ENCODE measurements at places on chromosomes 3 and 15.

- DNase-seq = no peak
Observed at GRCh38 chr3:109921509-109921908, 584.2 kb upstream of the DPPA4 start.

DNA sequence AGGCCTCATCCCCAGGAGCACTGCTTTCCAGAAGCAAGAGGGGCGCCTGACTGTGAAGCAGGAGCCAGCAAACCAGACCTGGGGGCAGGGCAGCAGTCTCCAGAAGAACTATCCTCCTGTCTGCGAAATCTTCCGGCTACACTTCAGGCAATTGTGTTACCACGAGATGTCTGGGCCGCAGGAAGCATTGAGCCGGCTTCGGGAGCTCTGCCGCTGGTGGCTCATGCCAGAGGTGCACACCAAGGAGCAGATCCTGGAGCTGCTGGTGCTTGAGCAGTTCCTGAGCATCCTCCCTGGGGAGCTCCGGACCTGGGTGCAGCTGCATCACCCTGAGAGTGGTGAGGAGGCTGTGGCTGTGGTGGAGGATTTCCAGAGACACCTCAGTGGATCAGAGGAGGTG is 2.1 kb downstream of the ZKSCAN7 start:
- DNase-seq = no peak

DNA sequence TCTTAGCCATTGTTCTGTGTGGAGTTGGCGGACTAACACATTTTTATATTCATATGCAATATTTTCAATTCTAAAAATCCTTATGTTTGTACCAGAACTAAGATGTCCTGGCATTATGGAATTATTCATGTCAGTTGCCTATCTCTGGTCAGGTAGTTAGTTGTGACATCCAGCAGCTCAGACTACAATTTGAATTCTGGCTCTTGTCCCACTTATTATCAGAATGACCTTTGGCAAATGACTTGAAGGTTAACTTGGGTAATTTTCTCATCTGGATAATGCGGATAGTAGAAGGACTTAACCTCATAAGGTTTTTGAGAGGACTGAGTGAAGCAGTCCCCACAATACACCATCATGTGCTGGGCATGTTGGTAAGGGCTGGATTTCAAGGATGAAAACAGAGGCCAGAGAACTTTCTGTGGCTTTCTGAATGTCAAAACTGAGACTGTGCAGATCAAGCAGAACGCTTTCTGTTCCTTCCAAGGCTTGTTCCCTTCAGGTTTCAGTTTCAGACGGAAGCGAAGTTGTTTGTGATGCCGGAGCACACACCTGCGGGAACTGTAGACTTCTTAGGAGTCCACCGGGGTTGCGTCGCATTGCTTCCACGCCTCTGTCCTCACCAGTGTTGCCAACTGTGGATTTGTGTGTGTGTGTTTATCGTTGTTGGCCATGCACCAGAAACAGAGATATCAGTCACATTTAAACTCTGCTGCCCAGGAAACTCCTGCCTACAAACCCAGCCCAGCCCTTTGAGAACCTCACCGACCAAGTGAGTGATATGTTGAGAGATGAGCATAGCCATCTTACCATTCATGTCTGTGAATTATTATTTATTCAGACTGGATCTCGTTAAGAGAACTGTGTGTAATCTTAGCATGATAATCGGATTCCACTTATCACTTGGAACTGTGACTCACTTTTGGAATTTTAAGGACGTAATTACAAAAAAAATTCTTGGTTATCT is 76.0 kb downstream of the PTPRG start:
- DNase-seq = peak; percentile 77

GRCh38 chr3:42036483-42036823 is 54.7 kb upstream of the TRAK1 start:
- no peak for DNase-seq

DNA sequence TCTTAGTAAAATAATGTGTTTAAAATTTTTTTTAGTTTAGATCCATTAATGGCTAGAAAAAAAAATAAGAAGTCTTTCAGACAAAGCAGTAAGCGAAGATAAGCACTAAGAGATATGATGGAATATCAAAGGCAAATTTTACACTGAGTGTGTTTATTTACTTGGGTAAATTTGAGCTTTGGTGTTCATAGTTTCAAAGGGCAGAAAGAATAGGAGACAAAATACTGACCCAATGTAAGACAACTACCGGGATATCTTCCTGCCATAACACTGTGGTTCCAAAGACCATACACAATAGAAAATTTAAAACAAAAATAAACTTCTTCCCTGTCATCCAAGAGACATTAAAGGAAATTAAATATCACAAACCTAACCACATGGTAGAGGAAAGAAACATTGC is 25.5 kb upstream of the TP63 start:
- no peak for DNase-seq

- DNase-seq = no peak
Observed at GRCh38 chr15:88738796-88739195, 64.4 kb upstream of the ACAN start.

DNA sequence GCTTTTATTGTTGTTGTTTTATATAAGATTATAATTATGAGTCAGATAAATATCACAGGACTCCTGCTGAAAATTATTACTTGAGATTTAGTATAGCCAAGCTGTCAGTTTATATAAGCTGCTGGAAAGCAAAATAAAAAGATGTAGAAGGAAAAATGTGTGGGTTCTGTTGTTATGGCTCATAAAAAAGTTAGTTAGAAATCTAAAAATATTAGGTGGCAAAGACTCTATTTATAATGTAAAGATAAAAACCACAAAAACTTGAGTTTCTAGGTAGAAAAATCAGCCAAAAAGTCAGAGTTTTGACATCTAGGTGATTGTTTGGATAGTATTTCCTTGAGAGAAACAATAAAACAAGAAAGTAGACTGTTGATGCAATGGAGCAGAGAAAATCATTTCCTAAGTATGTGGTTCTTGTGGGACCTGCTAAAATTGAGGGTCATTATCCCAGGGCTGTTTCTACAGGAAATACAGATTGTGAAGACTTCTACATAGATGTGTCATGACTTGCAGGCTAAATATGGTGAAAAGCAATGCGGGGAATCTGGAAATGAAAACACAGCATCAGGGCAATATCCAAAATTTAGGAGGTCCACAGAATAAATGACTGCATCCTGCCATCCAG is 1109.6 kb upstream of the CADM2 start:
- DNase-seq = no peak

GRCh38 chr3:196778755-196779154 is 39.1 kb downstream of the PAK2 start:
- DNase-seq = no peak

DNA sequence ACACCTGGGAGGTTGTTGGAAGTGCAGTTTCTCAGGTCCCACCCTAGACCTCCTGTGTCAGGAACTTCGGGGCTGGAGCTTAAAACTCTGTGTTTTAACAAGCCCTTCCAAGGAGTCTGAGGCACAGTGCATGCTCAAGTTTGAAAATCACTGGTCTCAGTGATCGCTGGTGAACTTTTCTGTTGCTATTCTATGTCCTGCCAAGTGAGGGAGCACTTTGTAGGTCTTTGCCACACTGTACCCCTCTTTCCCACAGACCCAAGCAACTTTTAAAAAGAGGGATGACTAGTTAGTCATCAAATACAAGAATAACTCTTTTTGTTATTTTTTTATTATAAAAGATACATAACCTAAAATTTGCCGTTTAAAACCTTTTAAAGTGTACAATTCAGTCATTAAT is 133.7 kb downstream of the AGBL1 start:
- no peak for DNase-seq

DNA sequence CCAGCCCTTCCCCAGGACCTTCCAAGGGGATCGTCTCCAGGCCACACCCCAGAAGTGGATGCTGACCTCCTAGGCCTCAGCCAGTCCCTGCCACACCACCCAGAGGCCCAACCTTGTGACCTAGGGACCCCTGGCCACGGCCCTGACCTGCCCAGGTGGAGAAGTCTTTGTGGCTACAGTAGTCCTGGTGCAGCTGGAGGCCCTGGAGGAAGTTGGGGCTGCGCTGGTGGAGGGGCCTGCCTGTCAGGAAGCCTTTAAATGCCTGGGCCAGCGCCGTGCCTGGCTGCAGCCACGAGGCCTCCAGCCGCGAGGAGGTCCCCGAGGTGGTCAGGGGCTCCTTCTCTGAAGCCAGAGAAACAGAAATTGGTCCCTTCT is 23.4 kb downstream of the PLA2G4D start:
- no peak for DNase-seq

GRCh38 chr15:83300826-83301225 is 16.4 kb upstream of the BNC1 start:
- DNase-seq = no peak

DNA sequence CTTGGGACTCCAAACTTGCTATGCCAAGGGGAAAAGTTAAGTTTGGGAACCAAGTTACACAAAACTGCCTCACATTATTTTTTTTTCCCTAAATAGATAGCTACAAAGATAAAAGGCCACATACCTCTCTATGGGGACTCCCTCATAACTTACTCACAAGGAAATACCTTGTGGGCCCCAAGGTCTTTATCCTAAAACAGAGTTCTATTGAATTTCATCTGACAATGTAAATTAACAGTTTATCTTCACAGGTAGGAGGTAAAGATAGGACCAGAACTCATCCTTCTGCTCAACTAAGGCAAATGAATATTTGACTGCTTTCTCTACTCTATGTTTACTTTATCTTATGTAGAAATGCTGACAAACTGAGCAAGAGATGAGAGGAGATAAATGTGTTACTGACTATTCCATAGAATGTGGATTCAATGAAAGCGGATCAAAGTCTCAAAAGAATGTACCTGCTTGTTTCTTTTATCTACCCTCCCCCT is 1278.0 kb downstream of the OTOL1 start:
- DNase-seq = no peak

DNA sequence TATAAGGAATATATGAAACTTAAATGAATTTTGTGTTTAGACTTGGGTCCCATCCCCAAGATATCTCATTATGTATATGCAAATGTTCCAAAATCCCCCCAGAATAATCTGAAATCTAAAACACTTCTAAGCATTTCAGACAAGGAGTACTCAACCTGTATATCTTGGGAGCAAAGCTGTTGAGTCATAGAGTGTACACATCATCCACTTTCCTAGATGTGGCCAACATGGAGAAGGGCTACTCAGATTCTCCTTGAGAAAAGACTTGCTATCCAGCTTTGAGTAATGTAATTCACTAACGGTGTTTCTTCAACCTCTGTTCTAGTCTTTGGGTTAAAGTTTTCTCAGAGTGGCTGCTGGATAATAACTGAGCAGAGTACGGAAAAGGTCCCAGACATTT is 215.5 kb upstream of the POU1F1 start:
- DNase-seq = no peak

GRCh38 chr15:96627031-96627568 is 296.6 kb downstream of the NR2F2 start:
- no peak for DNase-seq

DNA sequence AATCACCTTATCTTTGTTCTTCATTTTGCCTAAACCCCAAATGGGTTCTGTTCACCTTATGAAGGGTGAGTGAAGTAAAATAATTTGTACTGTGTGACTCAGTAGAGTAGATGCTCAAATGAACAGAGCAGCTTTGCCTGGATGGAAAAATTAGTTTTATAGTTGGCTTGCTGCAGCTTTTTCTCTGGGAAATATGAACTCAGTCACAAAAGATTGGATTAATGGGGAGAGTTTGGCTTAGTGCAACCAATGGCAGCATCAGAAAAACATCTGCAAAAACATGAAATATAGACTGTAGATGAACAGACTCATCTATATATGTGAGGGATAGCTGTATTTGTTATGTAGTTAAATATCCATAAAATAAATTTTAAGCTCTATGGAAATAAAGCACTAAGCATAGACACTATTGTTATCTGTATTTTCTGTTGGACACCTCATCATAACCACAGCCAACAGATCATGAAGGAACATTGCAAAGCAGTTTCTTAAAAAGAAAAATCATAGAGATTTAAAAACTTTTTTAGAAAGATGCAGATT is 181.3 kb downstream of the ECT2 start:
- no peak for DNase-seq

GRCh38 chr3:177715980-177716379 is 518.7 kb upstream of the TBL1XR1 start:
- no peak for DNase-seq

DNA sequence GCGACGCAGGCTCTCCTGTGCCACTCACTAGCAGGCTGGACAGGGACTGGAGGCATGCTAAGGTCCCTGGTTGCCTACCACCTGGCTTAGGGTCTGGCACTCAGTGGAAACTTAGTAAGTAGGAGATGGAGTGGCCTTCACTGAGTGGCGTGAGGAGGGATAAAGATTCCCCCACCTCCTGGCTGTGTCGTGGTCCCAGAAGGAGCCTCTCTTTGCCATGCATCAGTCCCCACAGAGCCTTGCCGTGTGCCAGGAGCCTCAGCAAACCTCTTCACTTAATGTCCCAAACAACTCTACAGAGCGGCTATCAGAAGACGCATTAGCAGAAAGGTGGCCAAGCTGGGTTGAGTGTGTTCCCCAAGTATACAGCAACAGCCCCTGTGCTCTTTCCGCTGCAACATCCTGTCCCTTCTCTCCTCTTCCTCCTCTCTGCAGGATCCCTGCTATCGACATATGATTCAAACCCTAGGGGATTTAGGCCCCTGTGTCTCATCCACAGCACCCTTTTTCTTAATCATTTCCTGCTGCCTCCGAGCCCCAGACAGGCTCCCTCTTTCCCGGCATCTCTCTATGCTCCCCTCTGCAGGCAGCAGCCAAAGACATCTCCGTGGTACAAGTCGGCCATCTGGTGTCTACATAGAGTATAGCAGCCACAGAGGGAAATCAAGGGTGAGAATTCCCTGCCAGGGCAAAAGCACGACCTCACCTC is 66.7 kb downstream of the SLC6A1 start:
- DNase-seq = peak; percentile 46

- no peak for DNase-seq
Observed at GRCh38 chr3:162077108-162077507, 580.5 kb downstream of the OTOL1 start.

GRCh38 chr3:54967731-54968161 is 39.9 kb upstream of the LRTM1 start:
- peak; percentile 98 for DNase-seq

DNA sequence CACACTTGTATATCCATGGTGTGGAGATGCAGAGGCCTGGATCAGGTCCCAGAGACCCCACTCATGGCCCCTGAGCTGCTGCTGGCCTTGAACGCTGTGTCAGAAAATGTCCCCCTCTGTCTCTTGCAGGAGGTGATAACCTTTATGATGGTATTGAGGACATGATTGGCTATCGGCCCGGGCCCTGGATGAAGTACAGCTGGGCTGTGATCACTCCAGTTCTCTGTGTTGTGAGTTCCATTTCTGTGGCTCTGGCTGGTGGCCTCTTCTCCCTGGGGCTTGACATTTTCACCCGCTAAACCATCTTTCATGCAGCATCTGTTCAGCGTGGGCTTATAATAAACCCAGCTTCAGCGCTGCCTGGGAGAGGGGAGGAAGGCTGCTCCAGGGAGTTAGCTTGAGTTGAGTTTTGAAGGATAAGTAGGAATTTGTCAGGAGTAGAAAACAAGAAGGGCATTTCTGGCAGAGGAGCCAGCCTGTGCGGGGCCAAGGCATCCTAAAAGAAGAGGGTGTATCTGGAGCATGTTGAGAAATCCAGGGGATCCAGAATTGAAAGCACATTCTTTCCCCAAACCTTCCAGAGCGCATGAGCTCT is 61.1 kb downstream of the GRIP2 start:
- DNase-seq = no peak

GRCh38 chr3:114584734-114585371 is 291.0 kb downstream of the TIGIT start:
- no peak for DNase-seq

All from MV-4-11 (cell line).